ENCODE measurements at places on chromosomes 6 and 20.

DNA sequence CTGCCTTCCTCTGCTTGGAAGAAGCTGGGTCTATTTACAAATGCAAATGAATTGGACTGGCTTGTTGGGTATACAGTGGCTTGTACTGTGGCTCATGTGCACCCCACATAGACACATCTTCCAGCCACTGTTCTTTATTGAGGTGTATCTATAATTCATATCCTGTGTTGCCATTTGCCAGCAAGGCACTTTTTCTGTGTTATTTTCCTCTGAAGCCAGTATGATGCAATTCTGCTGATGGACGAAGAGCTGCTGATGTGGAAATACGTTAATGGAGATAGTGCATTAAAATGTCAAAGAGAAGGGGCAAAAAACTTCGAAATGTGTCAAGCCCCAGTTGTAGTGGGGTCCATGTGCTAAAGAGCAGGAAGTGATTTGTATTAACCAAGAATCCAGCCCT lies 167.5 kb downstream of the TMEM242 start:
- DNase-seq: no peak

DNA sequence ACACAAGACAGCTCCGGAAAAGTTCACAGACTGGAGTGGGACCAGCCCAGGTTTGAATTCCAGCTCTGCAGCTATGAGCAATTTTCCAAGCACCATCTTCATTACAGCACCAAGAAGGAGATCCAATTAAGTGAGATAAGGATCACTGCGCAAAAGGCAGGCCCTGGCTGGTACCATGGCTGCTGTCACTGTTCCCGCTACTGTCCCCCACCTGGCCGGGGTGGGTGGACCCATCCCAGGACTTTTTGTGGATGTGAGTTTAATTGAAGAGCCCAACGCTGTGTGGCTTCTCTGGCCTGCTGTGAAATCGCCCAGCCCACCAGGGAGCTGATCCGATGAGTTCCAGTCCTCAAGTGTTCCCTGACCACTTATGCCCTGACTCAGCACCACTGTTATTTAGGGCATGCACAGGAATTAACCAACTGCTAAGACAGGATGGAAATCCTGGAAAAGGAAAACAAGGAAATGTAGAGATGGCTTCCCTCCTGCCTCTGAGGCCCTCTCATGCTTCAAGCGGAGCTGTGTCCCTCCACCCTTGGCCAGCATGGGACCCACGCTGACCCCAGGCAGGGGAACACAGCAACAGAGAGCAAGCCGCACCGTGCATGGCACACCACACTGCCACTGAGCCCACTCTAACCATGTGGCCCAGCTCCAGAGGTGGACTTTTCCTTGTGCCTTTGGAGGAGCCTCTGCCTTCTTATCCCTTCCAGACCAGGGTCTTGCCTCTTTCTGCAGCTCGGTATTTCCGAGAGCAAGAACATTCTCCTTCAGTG lies 150.0 kb upstream of the CST7 start:
- DNase-seq: no peak

DNA sequence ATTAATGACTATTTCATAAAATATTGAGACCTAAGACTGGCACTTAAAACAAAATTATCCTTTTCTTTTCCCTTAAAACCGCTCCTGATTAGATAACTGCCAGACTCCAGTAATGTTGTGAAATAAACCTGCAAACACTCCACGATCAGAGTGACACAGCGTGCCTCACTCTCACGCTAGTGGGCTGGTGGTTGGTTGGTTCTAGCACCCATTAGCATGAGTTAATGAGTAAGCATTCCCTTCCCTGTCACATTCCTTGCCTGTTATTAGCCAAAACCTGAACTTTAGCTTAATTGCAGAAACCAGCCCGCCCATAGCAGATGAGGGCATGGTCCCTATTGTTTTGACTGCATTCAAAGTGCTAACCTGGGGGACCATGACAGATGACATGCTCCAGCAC lies 193.4 kb downstream of the CD83 start:
- DNase-seq: no peak

GRCh38 chr6:6074190-6074589 lies 67.5 kb upstream of the NRN1 start:
- DNase-seq: no peak

DNA sequence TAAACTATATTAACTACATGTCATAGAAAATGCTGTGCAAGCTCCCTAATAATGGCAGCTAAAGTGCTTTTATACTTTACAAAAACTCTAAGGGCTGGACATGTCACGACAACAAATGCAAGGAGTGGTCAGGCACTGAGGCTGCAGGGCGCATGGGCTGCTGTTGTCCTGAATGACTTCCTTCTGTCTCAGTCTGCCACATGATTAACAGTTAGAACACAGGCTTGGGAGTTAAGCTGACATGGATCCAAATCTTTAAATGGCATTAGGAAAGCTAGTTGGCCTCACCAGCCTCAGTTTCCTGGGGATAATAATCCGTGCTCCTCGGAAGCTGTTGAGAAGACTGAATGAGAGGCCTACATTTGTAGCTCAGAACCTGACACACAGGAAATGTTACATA lies 57.4 kb downstream of the PREP start:
- no peak for DNase-seq

- no peak for DNase-seq
Measured at GRCh38 chr6:1627827-1628560, 18.3 kb downstream of the FOXC1 start.
